ENCODE measurements at places on chromosomes 5 and 9.
A peak's percentile ranks its signal among the peaks of the same experiment; 100 is the strongest.

DNA sequence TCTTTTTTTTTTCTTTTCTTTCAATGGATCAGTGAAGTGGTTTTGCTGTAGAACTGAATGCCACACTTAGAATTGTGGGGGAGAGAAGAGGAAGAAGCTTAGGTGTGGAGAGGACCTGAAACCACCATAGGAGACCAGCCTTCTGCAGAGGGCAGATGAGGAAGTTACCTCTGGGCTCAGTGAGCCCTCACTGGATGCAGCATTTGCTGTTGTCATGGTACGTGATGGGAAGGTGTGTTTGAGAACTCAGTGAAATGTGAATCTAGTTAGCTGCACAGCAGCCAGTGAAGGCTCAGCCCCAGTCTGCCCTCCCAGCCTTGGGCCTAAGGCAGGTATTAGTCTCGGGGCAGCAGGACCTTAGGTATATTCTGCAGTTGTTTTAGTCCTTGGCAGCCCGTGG lies 17.5 kb downstream of the CYFIP2 start:
- no peak for DNase-seq

- no peak for DNase-seq
Measured at GRCh38 chr5:158705901-158706300, 393.8 kb downstream of the EBF1 start.

DNA sequence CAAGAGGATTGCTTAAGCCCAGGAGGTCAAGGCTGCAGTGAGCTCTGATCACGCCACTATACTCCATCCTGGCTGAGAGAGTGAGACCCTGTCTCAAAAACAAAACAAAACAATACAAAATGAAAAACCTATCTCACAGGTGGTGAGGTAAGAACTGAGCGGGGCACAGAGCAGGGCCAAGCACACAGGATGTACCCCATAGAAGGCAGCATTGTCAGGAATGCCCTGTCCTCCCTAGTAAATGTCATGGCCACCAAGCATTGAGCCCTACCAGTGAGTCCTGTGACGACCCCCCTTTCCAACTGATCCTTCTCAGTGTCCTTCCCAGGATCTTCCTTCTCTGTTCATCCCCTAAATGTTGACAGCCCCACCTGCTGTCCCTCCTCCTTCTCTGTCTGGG lies 44.6 kb upstream of the ALDH1B1 start:
- DNase-seq, result no peak

- no peak for DNase-seq
Measured at GRCh38 chr5:95817430-95817829, 5.1 kb downstream of the GLRX start.

DNA sequence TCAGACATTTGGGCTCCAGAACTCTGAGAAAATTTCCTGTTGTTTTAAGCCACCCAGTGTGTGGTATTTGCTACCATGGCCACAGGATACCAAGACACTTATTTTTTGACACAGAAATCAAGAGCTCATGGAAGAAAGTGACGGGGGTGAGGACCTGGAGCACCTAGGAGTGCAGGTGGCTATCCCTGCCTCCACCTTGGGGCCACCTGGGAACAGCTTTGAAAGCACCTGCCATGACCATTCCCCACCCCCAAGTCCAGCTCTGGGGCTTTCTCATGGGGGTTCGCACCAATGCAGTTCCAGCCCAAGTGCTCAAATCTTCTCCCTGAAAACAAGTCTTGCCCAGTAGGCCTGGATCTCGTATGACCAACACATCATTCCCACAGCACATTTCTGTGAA lies 214.9 kb upstream of the IRX1 start:
- no peak for DNase-seq

- DNase-seq, result no peak
Measured at GRCh38 chr5:32565145-32565544, 20.2 kb upstream of the SUB1 start.

GRCh38 chr5:107578051-107578635 lies 92.6 kb downstream of the EFNA5 start:
- DNase-seq, result no peak

GRCh38 chr9:90245661-90246060 lies 397.0 kb downstream of the DIRAS2 start:
- DNase-seq, result no peak

GRCh38 chr5:65248896-65249295 lies 232.8 kb downstream of the ADAMTS6 start:
- DNase-seq, result no peak

DNA sequence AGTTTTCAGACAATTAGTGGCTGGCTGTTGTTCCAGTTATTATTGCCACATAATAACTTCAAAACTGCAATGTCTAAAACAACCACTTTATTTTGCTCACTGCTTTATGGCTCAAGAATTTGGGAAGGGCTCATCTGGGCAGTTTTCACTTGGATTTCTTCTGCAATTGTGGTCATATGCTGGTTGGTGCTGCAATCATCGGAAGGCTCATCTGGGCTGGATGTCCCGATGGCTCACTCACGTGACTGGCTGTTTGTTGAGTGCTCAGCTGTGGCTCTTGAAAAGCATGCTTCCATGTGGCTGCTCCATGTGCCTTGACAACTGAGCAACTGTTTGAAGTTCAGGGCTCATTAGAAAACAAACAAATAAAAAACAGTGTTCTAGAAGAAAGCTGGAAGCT lies 1032.5 kb downstream of the DTWD2 start:
- DNase-seq, result no peak

GRCh38 chr9:89814340-89815040 lies 209.7 kb downstream of the GADD45G start:
- DNase-seq, result no peak

GRCh38 chr9:76458903-76459693 lies at the start of gene GCNT1:
TSS of gene GCNT1 (plus strand) at chr9:76459182. CDS start at chr9:76502382, 43,200 bp downstream.
- DNase-seq, result peak; percentile 82

DNA sequence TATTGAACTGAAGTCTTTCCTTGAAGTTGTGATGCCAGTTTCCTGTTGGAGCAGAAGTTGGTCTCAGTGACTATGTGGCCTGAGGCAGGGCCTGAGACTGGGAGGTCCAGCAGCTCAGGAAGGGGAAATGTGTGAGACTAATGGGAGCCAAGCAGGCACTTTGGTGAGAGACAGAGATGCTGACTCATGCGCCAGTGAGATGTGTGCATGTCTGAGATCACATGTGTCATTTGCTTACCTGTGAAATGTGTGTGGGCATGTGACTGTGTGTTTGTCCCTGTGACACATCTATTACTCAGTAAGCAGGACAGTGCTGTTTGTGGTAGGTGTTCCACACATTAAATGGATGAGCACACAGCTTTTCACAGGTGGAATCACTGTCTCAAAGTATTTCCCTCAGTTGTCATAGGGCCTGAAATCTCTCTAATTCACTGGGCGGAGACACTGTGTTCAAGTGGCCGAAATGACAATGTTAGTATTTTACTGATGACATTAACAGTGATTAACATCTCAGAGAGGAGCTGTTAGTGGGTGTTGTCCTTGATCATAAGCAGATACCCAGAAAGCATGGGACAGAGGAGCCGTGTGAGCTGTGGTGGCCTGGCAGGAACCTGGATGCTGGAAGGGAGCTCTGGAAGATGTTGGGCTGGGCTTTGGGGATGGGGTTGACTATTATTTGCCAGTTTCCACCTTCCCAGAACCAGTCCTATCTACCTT lies 7.4 kb downstream of the NPR2 start:
- no peak for DNase-seq

DNA sequence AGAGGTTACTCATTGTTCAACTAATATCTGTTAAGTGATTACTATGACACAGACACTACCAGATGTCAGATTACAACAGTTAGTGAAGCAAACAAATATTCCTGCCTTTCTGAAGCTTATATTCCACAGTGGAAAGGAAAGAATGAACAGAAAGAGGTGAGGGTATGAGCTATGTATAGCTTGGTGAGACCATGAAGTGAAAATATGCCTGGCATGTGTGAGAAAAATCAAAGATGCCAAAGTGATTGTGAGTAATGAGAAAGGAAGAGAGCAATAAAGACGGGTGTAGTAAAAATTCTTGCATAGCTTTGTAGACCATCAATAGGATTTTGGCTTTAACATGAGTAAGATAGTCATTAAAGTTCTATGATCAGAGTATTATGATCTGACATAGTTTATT lies 734.5 kb upstream of the NUDT12 start:
- DNase-seq, result no peak

GRCh38 chr5:166724284-166724683 lies 1567.2 kb upstream of the WWC1 start:
- DNase-seq, result no peak

- DNase-seq, result no peak
Measured at GRCh38 chr9:97747201-97747965, 50.2 kb upstream of the XPA start.

GRCh38 chr9:14321517-14322130 lies 7.7 kb upstream of the NFIB start:
- DNase-seq, result no peak

- DNase-seq, result no peak
Measured at GRCh38 chr9:103941104-103941503, 153.0 kb upstream of the SMC2 start.

DNA sequence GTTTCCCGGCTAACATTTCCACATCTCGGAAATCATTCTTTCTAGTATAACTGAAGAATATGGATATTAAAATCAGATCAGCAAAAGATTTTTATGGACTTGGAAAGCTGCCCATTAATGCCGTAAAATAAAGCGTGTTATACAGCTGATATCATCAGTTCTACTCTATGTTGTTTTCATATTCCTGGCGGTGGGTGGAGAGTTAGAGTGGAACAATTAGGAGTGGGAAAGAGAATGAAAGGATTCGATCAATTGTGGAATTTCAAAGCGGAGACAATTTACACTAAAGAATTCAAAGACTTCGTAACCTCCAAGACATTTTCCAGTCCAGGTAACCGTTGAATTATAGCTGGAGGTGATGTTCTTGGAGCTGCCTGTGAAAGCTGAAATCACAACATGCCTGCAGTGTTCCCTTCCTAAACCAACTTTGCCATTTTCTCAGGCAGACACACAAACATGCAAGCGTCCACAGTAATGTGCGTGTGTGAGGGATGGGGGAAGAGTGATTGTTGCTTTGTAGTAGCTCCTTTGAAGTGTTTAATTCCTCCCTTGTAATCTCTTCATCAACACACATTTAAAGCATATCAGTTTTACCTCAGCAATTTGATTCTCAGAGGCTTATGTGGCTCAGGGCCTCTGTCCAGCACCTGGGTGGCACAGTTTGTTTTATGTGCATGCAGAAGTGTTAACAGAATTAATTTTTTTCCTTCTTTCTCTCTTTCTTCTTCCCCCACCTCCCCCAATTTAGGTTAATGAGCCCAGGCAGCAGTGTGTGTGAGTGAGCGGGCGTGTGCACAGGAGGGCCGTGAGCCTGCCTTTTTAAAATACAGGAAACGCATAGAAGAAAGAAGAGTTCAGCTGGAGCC lies 544.1 kb downstream of the RAB3C start:
- no peak for DNase-seq

DNA sequence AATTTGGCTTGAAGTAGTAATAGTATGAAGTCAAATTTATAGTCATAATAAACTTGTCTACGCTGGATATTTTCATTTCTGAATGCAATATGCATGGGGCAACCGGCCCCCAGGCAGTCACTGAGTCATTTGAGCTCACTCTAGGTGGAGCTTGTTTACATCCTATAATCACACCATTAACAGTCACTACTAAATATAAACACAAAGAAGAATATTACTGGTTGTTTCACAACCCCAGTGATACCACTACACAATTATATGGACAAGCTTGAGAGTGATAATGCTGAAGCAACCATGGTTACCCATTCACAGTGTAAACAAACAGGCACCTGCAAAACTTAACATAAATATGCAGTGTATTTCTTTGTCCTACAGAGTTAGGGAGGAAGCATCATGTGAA lies 68.7 kb downstream of the MARCHF3 start:
- DNase-seq, result no peak

GRCh38 chr5:98499892-98500291 lies 273.6 kb upstream of the RGMB start:
- DNase-seq, result no peak

- DNase-seq, result no peak
Measured at GRCh38 chr5:154418344-154418820, 27.4 kb upstream of the SAP30L start.
